SHP77 (cell line): ENCODE measurements at places on chromosomes 12 and 14.
A peak's percentile ranks its signal among the peaks of the same experiment; 100 is the strongest.

DNA sequence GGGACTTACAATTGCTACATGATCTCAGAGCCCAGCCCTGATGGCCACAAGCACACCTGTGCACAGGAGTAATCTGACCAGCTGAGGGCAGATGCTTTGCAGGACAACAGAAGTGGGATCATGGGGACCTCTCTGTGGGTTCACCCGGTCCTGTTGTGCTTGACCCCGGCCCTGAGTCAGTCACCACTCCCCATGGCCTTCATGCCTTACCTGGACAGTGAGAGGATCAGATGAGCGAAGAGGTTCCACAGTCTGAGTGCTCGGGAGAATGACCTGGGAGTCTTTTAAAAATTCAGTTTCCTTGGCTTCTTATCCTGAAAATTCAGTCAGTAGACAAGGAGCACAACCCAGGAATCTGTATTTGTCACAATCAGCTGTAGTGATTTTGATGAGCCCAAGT, 88.1 kb downstream of the NTF3 start:
- no peak for DNase-seq

- peak; percentile 93 for DNase-seq
These were observed 182.7 kb downstream of the KICS2 start for GRCh38 chr12:64039281-64039871.

- DNase-seq, result peak; percentile 75
These were observed 1.5 kb upstream of the HRK start for GRCh38 chr12:116882742-116883141.

DNA sequence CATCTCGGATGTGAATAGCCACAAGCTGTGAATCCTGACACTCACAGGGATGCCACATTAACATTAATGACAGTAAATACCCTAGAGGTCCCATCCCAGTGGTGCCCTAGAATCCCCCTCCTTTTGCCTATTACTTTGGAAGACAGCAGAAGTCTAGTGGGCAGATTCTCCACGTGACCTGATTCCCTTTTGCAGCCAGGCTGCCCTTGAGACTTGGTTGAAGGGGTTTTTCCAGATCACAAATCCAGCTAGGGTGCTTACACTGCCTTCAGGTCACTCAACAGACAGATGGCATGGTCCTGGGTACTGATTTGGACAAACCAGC, 8.7 kb downstream of the HDAC7 start:
- no peak for DNase-seq

DNA sequence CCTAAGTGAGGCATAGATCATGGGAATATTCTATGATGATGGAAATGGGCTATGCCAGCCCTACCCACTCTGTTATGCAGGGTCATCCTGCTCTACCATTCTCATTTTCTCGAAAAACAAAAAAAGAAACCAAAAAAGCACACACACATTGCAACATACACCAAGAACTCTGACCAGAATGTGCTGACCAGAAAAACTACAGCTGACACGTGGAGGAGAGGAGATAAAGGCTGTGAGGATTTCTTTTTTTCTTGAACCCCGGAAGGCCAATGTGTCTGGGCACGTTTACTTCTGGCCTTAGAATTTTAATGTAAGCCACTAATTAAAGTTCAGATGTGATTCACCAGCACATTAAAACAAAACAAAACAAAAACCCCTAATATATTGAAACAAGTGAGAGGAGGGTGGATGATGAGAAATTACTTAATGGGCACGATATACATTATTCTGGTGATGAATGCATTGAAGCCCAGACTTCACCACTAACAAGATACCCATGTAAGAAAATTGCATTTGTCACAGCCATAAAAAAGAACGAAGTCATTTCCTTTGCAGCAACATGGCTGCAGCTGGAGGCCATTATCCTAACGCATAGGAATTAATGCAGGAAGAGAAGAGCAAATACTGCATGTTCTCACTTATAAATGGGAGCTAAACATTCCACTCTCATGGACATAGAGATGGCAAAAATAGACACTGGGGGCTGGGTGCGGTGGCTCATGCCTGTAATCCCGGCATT, 66.3 kb upstream of the PLEKHG3 start:
- no peak for DNase-seq

- no peak for DNase-seq
These were observed 2.3 kb downstream of the CLEC2B start for GRCh38 chr12:9866860-9867269.

GRCh38 chr12:101608301-101609133, 13.7 kb downstream of the MYBPC1 start:
- DNase-seq, result no peak

DNA sequence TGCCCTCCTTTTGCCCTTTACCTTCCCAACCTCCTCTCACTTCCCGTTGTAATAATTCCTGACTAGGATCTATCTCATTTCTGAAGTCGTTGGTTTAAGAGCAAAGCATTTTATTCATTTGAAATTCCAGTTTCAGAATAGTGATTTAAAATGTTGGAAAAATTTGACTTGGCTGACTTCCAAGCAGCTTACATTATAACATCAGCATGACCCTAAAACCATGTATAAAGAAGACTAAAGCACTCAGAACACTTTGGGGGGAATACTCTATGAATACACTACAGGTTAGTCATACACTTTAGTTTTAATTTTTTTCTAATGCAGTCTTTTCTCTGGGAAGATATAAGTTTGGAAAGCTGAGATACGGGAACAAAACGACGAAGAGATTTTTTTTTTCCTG, 161.1 kb downstream of the BTG1 start:
- DNase-seq, result no peak

GRCh38 chr12:97336900-97337751, 125.5 kb upstream of the RMST start:
- no peak for DNase-seq

- DNase-seq, result no peak
These were observed 115.4 kb downstream of the SOX5 start for GRCh38 chr12:23834076-23834475.

DNA sequence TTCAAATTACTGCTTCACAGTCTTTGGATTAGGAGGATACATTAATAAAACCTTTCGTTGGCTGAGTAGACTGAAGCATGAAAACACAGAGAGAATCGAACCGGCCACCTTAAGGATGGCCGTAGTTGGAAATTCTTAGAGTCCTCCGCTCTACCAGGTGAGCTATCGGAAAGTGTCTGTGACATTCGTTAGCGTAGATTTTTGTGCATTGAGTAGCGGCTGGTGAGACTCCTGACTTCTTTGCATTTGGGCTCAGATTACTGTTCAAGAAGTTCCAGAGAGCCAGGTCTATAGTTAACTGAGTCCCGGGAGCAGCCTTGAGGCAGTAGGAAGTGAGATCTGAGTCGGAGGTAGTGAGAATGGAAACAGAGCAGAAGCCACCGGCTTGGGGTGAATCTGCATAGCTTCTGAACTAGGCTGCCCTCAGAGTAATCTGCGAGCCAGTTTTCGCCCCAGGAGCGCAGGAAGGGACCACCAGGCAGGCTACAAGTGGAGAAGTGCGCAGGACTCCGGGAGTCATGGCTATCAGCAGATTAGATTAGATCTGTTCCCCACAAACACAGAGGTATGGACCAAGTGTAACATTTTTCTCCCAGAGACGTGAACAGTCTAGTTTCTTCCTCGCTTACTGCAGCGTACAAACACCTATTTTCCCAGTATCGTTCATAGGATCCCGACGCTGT, 11.0 kb downstream of the OR6S1 start:
- DNase-seq, result peak; percentile 52

- DNase-seq, result no peak
These were observed 52.0 kb downstream of the WASHC3 start for GRCh38 chr12:102009796-102010195.

GRCh38 chr12:48961331-48961730, 4.0 kb upstream of the ARF3 start:
- no peak for DNase-seq

DNA sequence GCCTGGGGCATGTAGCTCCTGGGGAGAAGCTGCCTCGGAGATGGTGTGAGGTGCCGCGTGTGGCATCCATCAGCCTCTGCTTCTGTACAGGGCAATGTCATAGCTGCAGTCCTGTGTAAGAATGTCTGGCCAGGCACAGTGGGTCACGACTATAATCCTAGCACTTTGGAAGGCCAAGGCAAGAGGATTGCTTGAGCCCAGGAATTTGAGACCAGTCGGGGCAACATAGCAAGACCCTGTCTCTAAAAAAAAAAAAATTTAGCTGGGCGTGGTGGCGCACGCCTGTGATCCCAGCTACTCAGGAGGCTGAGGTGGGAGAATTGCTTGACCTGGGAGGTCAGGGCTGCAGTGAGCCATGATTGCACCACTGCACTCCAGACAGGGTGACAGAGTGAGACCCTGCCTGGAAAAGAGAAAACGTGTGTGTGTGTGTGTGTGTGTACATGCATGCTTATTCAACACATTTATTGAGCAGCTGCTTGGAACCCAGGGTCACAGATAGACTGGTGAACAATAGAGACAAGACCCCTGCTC, 24.1 kb downstream of the RHOF start:
- no peak for DNase-seq

DNA sequence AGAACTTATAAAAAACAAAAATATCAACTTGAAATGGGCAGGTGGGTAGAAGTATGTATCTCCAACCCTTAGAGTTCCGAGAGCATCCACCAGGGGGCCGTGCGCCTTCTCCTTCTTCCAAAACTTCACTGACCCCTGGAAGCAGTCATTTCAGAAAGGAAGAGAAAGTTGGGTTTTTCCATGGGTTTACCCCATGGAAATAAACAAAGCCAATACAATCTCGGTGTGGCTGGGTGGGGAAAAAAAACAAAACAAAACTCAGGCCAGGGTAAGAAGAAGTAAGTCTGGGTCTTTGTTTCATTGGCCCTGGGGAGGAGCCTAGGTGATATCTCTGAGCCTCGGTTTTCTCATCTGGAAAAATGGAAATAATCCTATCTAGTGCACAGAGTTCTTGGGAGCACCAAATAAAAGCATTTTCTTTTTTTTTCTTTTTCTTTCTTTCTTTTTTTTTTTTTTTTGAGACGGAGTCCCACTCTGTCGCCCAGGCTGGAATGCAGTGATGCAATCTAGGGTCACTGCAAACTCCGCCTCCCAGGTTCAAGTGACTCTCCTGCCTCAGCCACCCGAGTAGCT, 33.6 kb upstream of the HNF1A start:
- DNase-seq, result peak; percentile 31

- no peak for DNase-seq
These were observed 3.2 kb upstream of the C14orf180 start for GRCh38 chr14:104576232-104576969.

DNA sequence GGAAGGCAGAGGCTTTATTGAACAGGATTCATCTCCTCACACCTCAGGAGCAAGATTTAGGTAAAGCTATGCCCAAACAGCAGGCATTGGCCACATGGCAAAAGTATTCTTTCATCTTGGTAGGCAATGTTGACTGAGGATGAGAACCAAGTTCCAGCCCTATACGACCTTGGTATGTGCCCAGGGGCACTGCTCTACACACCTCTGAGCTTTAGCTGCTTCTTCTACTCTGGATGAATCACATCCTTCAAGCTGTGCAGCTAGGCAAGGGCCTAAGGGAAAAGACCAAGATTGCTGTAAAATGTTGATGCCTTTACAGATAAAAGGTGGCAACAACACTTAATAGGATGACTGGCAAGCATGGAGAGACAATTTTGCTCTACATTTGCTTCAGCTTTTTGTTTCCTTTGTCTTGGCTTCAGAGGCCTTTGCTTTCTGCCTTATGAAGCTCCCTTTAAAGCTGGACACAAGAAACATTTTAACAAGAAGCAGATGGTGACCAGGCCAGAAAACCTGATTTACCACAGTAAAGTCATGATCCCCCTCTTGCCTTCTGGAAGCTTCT, 183.3 kb upstream of the KITLG start:
- DNase-seq, result no peak

DNA sequence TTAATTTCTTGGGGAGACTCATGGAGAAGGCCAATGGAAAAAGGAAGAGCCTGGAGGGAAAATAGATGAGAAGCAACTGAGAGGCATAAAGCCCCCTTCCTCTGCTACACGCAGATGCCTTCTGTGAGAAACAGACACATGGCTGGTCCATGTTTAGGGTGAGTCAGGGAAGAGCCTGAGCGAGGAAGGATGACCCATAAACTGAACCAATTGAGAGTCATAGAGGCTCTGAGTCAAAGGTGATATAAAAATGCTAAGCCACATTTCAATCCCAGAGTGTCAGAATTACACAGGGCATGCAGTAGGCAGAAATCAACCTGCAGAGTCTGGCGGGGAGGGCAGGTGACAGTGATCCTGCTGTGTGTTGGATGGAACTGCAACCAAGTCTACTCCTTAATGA, 30.1 kb upstream of the NEDD1 start:
- DNase-seq, result no peak

GRCh38 chr14:65321370-65321875, 91.1 kb upstream of the FUT8 start:
- no peak for DNase-seq

- no peak for DNase-seq
These were observed 128.2 kb upstream of the NOS1 start for GRCh38 chr12:117489671-117490070.

DNA sequence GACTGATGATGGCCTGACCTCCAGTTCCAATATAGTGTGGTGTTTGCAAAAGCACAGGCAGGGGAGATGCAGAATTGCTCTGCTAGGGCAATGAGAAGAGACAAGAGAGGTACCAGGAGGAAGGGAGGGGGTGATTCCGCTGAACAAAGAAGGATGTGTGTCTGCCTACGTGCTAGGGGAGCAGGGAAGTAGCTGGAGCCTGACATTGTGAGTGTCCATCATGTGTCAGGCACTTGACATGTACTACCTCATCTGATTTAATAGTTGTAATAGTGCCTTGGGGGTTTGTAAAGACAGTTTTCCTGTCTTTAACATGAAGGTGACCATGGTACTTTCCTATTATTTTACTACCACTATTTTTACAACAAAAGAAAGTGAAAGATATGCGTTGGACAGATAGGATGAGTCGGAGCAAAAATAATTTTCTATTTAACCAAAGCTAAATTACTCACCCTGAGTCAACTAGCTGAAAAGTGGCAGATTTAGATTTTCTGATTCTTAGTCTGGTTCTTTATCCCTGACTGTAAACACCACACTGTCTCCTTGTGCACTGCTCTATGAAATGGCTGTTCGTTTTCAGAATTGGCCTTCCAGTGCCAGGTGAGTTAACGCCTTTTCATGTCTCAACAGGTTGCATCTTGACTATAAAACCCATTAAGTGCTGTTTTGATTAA, 33.7 kb upstream of the TEAD4 start:
- DNase-seq, result no peak

DNA sequence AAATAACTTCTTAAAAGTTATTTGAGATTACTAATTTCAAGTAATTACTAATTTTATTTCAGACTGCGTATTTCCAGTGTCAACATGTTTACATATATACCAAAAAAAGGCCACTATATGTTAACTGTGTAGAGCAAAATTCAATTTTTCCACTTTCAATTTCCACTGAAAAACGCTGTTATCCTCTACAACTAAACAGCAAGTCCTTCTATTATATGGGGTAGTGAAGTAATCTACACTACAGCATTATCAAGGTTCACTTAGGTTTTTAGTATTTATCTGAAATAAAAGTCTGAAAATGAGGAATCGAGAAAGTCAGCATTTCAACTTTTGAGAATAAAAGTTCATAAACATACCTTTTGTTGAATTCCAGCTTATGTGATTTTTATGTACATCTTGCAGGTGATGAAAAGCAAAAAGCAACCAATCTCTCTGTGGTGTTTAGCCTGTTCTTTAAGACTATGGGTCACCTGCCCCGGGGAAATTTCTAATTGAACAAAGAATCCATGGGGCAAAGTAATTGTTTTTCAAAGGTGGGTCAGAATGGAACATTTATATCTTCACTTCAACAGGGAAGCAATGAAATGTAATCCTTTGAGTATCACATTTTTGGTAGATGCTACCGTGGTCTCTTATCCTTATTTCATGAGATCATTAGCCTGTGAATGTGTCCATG, 3.3 kb downstream of the BTG1 start:
- DNase-seq, result no peak

- no peak for DNase-seq
These were observed 151.3 kb downstream of the PAH start for GRCh38 chr12:102765736-102766135.
